Heart left ventricle (tissue), 16 donors: ENCODE measurements at places on chromosomes 2 and 18. TPM values are rescaled to one million over a fixed set of nuclear protein-coding genes. Genes with fewer than 3 reads are reported as not detected.

COLEC11 gene
- total RNA-seq, result 3.1 TPM

HSBP1L1 gene
- 12.1 TPM for total RNA-seq

OXER1 gene
- 0.58 TPM for total RNA-seq

CCDC74A gene
- 0.60 TPM for total RNA-seq

CAPN13 gene
- not detected for total RNA-seq

SIGLEC15 gene
- not detected for total RNA-seq

EFHD1 gene
- total RNA-seq, result 9.1 TPM

CNRIP1 gene
- total RNA-seq, result 7.6 TPM

TMEM247 gene
- not detected for total RNA-seq

UGP2 gene
- total RNA-seq, result 175 TPM

GPR45 gene
- total RNA-seq, result not detected

SMYD1 gene
- total RNA-seq, result 341 TPM

RAX gene
- total RNA-seq, result not detected

DNAJC5G gene
- 0.36 TPM for total RNA-seq

DSG4 gene
- total RNA-seq, result not detected

DHX57 gene
- 5.6 TPM for total RNA-seq

CPS1 gene
- total RNA-seq, result 1.4 TPM

RNF125 gene
- 12.5 TPM for total RNA-seq

NDC80 gene
- 0.75 TPM for total RNA-seq

FBXO36 gene
- total RNA-seq, result 1.2 TPM
